Left kidney (tissue), 8 donors: ENCODE measurements at places on chromosomes 12 and 14. TPM values are rescaled to one million over a fixed set of nuclear protein-coding genes. Genes with fewer than 3 reads are reported as not detected.
A peak's percentile ranks its signal among the peaks of the same experiment; 100 is the strongest.

- DNase-seq = peak; percentile 79
Observed at GRCh38 chr12:69157023-69157655, 82.2 kb upstream of the CPSF6 start.

The NAV3 gene
- 11.4 TPM for polyA plus RNA-seq

DNA sequence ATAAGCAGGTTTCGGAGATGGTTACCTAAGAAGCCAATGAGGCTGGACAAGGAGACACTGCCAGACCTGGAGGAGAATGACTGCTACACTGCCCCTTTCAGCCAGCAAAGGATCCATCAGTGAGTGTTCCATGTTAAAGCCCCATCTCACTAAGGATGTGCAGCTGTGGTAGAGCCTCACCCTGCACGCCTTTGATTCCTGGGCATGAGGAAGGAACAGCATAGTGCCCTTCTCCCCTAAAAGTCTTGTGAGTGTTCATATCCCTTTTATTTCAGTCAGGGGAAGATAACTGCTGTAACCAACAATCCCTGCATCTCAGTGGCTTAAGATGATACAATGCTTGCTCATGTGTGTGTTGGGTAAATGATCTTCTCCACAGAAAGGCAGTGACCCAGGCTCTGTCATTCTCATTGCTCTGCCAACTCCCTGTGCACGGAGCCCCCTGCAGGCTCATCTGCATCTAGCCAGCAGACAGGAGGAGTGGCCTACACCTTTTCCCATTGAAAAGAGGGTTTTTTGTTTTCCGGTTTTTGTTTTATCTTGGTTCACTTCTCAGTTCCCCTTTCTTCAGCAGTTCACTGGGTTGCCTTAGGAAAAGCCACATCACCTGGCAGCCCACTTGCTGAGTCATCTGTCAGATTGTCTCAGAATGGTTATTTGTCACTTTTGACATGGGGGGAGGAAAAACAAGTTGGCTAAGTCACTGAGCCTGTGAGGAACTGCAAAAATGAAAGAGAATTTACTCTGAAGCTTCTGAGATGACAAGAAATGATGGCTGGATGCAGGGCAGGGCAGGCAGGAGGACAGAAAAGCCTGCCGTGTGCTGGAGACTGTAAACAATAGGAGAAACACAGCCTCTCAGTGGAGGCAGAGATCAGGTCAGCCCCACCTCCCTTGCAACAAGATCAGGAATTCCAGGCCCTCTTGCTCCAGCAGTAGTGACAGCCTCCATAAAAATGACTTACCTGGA lies 193.3 kb downstream of the ANO4 start:
- peak; percentile 34 for DNase-seq

DNA sequence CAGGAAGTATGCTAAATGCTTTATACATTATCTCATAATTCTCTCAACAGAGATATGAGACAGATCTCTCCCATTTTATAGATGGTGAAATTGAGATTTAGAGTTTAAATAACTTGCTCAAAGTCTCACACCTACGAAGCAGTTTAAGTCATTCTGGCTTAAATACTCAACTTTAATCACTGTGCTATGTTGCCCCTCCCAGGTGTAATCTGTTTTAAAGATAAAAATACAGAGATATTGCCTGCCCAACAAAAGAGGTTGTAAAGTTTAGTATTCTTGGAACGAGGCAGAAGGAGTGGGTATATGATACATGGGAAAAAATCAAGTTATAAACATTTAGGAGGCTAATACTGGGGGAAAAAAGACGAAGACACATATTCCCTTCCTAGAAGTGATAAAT lies 156.8 kb upstream of the LRIG3 start:
- no peak for DNase-seq

The PGAM5 gene
- 20.3 TPM for polyA plus RNA-seq

DNA sequence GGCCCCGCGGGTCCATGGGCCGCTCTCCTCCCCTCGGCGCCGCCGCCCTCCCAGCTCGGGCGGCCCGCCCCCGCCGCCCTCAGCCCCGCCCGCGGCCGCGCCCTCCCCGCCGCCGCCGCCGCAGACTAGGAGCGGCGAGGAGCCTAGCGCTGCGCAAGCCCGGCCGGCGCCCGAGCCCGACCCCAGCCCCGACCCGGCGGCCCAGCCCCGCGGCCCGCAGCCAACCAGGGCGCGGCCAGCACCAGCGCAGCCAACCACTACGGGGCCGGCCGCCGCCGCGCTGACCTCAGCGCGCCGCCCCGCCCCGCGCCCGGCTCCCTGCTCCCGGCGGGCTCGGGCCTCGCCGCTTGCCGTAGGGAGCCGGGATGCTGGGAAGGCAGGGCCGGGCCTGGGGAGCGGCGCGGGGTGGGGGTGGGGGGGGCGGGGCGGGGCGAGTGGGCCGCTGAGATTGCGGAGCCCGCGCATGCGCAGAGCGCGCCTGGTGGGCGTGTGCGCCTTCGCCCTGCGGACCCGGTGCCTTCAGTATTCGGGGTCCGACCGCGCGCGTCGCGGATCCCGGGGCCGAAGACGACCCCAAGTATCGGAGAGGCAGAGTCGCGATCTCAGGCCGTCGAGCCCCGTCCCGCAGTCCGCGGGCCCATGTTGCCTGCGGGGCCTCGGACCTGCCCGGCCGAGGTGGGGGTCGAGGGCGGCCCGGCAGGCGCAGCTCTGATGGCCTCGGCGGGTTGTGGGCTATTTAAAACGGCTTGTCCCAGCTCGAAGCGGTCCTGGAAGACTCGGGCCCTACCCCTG lies at the start of gene CDC42BPB:
Gene CDC42BPB (minus strand): TSS at position 178 of the 792 bp plus-strand sequence. CDS start 376 bp downstream, outside the sequence.
- DNase-seq = peak; percentile 90

DNA sequence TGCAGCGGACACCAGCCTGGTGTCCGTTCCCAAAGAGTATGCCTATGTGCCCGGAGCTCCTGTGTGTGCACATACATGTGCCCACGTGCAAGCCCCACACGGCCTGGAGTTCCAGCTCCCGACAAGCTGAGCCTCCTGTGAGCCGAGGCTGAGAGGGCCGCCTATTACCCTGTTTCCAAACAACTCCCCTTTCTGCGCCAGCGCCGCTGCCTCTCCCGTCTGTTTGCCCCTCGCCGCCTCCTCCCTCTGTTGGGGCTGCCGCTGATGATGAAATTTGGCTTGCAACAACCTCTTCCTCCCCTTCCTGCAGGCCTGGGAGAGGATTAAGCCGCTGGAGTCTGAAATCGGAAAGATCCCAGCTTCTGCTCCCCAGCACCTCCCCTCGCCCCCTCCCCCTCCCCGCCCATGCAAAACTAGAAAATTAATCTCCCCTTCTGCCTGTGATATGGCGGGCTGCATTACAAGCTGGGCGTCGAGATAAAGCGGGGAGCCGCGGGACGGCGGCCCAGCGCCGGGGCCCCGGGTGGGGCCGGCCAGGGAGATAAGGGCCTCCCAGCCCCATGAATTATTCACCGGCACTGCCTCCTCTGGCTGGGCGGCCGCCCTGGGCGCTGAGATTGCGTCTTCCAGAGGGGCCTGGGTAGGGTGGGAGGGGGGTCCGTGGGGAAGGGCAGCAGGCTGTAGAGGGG lies 6.8 kb upstream of the ASIC1 start:
- DNase-seq = no peak

GRCh38 chr12:26298785-26299621 lies 103.6 kb downstream of the SSPN start:
- no peak for DNase-seq

DNA sequence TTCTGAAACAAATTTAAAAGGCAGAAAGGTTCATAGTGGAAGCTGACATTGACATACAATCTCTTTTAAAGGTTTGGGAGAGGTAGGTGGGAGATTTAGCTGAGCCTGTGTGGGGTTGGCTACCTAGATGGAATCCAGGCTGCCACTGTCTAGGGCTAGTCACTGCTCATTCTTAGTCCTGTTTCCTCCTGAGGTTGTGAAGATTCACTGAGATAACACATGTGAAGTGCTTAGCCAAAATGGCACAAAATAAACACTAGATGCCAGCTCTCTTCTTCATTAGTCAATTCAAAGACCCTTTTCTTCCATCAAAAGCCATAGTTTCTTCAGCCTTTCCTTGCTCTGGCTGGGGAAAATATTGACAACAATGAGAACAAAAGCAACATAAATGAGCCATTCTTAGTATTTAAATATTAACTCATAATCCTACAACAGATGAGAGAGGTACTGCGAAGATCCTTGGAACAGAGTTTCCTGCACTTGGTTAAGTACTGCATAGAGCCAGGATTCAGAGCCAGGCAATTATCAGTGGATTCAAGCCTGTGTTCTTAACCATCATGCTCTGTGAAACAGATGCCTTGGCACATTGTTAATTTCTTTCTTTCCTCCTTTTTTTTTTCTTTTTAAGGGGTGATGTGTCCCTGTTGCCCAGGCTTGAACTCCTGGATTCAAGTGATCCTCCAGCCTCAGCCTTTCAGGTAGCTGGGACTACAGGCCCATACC lies 3.5 kb downstream of the MYF6 start:
- DNase-seq = no peak

The PTPRO gene
- 257 TPM for polyA plus RNA-seq

DNA sequence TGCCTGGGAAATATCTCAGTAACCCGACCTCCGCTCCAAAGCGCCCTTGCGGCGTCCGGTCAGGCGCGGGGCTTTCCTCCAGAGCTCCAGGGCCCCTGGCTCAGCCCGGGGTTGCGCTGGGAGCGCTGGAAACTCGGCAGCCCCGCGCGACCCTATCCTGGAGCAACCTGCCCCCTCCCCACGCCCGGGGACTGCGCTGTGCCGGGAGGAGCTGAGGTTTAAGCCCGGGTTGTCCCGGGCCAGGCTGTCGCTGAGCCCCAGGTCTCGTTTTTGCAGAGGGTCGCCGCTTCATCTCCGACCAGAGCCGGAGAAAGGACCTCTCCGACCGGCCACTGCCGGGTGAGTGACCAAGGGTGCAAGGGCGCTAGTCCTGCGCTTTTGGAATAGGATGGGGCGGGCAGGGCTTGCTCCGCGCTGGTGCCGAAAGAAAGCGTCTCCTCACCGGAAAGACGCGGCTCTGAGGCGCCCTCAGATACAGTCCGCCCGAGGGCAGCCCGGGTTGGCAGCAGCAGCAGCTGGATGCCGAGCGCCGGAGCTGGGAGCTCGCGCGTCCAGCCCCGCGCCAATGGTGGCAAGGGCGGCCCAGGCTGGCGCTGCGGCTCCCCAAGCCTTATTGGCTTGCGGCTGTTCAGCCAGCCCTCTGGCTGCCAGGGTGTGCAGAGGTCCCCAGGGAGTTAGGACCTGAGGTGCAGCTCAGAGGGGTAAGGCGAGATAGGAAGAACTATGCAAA lies 1.5 kb downstream of the SPX start:
- peak; percentile 43 for DNase-seq

- DNase-seq = no peak
Observed at GRCh38 chr14:56889705-56890104, 79.4 kb upstream of the OTX2 start.

The TXNDC16 gene
- 23.7 TPM for polyA plus RNA-seq

GRCh38 chr12:4046495-4046840 lies 173.3 kb upstream of the PARP11 start:
- DNase-seq = no peak

DNA sequence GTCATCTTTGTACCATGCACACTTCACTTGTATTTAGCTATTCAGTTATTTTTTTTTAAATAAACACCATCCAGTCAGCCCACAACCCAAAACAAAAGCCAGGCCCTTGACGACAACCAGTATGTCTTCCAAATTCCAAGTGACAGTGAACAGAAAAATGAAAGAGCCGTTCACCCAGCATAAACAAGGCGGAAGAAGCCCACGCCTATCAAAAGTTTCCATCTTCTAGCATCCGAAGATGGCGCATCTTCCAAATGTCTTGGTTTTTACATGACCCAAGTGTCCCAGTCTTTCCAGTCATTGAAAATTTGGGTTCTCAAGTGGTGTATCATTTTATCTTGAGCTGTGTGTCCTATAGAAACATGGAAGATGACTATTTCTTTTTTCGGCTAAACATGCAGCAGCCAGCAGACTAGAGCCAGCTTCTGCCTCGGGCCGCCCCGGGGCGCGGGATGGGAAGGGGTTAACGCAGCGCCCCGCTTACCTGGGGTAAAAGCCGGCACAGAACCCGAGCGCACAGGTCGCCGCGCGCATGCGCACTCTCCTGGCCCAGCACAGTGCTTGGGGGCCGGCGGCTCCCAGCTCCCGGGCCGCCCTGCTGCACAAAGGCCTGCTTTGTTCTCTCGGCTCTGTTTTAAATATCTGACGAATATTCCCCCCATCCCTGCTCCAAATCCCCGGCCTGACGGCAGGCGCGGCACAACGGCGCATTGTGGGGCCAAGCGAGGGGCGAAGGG lies 164.8 kb downstream of the ZFP36L1 start:
- DNase-seq = no peak

The BEGAIN gene
- 2.2 TPM for polyA plus RNA-seq

DNA sequence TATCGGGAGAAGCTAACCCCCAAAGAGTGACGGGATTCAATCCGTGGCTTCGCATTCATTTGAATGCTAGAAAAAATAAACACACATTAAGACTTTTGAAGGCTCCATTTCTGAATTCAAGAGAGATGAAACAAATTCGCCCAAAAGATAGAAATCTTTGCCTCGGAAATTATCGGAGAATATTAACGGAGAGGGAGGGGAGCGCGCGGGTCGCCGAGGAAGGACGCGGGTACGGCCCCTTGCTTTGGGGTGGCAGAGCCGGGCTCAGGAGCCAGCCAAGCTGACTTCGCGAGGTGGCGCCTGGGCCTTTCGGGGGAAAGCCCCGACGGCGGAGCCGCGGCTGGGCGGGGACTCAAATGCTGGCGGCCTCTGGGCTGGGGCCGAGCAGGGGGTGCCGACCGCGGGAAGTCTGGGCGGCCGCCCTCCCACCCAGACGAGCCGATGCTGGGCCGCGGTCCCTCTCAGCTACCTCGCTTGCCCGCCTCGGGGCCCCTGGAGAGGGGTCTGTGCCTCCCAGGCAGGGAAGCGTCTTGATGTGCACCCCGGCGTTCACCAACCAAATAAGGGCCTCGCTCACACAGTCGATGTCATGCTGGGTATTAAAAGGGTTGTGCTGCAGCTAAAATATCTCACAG lies 14.7 kb downstream of the NKX2-1 start:
- DNase-seq = no peak

- no peak for DNase-seq
Observed at GRCh38 chr14:103801459-103801858, 45.9 kb downstream of the PPP1R13B start.

DNA sequence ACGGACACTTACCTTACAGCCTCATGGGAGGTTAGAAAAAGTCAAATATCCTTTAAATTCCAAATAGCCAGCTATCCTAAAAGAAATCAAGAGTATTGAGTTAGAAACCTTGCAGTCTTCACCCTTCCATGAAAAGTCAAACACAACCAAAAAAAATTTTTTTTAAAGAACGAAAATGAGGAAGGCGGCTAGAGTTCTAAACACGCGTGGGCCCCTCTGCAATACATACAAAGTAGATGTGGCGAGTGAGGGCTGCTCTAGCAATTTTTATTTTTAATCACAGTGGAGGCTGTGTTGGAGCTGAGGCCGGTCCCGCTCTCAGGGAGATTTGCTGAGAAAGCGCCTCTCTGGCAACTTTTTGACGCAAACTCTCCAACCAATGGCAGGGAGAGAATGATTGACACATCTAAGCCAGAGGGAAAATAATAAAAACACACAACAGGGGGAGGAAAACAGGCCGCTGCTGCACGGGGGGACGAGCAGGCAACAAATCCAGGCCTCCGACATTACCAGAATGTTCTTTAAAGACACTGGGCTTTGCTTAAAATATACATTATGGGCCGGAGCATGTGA lies at the start of gene OTX2:
Gene OTX2 (minus strand): TSS at position 333 of the 573 bp plus-strand sequence. CDS start 5,023 bp downstream, outside the sequence.
- no peak for DNase-seq

- no peak for DNase-seq
Observed at GRCh38 chr12:56212361-56212760, 9.4 kb downstream of the RNF41 start.

The C12orf50 gene
- polyA plus RNA-seq = 0.57 TPM
